ENCODE measurements at places on chromosomes 5 and 9.

GRCh38 chr9:127833555-127833954 lies 20.9 kb downstream of the ENG start:
- no peak for DNase-seq

- DNase-seq, result no peak
These were observed 29.9 kb downstream of the JADE2 start for GRCh38 chr5:134555223-134555889.

DNA sequence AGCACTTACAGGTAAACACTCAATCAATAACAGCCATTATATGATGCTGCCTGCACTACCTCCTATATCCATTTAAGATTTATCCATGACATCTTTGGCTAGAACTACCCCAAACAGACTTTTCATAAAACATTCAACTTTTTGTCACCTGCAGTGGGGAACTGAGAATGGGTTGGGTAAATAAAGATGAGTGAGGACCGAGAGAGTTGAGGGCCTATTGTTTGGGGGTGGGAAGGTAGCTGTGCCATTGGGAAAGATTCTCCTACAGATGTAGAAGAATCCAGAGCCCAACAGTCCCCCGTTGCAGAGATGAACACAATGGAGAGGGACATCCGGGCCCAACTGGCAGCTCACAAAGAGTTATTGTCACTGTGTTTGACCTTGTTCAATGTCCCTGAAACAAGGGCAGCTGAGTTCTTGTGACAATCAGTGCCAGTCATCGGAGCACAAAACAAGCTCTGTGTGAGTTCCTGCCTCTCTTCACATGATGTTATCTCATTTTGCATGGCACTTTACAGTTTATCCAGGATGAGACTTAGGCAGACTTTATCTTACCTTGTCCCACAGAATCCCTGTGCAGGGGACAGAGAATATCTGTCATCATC lies 11.5 kb upstream of the SLC31A2 start:
- no peak for DNase-seq

DNA sequence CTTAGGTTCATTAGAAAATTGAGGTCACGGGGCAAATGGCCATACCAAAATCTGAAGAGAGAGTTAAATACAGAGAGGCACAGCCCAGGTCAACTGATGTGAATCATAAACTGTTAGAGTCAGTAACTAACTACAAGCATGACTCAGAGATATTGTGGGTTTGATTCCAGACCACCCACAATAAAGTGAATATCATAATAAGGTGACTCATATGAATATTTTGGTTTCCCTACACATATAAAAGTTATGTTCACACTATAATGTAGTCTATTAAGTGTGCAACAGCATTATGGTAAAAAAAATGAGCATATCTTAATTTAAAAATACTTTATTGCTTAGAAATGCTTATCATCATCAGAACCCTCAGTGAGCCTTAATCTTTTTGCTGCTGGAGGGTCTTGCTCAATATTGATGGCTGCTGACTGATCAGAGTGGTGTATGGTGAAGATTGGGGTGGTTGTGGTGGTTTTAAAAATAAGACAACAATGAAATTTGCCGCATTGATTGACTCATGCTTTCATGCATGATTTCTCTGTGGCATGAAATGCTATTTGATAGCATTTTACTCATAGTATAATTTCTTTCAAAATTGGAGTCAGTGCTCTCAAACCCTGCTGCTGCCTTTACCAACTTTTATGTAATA lies 53.1 kb upstream of the EDIL3 start:
- no peak for DNase-seq

GRCh38 chr5:97074859-97075489 lies 67.4 kb downstream of the LIX1 start:
- DNase-seq, result no peak

DNA sequence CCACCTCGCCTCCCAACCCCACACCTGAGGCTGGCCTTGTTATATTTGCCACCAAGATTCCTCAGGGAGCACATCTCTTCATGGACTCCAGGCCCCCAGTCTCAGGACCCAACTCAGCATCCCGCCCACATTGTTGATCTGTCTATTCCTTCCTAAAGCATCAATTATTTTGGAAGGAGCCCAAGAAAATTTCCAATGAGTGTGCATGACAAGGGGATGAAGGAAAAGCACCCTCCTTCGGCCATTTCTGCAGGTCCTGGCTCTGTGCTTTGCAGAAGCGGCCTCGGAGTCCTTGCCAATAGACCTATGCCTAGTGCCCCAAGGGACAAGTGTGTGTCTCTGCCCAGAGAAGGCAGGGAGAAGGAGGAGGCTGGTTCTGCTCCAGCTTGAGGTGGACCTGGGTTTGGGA lies 273.2 kb downstream of the GADD45G start:
- DNase-seq, result no peak

GRCh38 chr9:78009186-78009585 lies 22.4 kb downstream of the GNAQ start:
- no peak for DNase-seq

GRCh38 chr5:134547999-134548658 lies 22.7 kb downstream of the JADE2 start:
- no peak for DNase-seq

- DNase-seq, result no peak
These were observed 828 bp downstream of the ATP6V0E1 start for GRCh38 chr5:172984244-172984953.

DNA sequence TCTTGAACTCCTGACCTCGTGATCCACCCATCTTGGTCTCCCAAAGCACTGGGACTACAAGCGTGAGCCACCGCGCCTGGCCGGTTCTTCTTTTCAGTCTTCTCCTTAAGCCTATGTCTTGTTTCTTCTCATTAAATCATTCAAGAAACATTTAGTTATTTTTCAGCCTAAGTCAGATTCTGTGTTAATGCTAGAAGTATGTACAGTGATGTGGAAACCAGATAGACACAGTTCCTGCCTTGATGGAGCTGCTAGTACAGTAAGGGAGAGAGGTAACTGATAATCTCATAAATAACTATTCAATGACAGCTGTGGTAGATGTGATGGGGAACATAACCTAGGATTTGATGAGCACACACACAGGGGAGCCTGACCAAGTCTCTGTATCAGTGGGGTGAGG lies 46.3 kb upstream of the NR3C1 start:
- no peak for DNase-seq

DNA sequence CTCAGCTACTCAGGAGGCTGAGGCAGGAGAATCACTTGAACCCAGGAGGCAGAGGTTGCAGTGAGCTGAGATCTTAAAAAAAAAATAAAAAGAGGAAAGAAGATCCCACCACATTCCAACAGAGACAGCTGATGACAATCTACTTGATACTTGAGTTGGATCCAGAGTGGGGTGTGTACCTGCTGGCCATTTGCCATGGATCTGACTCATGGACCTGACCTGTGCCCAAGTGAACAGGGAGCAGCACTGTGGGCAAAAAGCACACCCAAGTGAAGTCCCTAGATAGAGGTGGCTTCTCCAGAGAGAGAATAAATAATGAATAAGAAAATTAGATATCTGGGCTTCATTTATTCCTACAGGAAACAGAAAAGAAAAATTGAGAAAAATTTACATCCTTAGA lies 81.2 kb upstream of the MIER3 start:
- no peak for DNase-seq

GRCh38 chr9:134139081-134139480 lies 3.2 kb downstream of the WDR5 start:
- DNase-seq, result no peak

GRCh38 chr5:14741131-14741530 lies 76.6 kb downstream of the OTULIN start:
- no peak for DNase-seq

GRCh38 chr9:15746905-15747304 lies 194.1 kb downstream of the CCDC171 start:
- no peak for DNase-seq

GRCh38 chr5:98217138-98217537 lies 556.3 kb upstream of the RGMB start:
- no peak for DNase-seq

DNA sequence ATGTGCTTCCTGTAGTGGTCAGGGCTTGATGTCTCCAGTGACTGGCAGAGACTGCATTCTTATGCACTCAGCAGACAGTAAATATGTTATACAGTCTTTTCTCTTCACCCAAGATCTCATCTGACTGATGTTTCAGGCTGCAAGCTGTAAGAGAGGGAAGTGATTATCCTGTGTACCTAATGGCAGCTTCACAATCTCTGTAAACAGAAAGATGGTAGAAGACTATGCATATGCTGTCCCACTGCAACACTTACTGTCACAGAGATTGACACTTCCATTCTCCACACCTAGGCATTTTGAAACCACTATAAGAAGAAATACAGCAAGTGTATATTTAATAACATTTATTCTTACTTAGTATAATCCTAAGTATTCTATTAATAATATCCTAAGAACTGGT lies 97.6 kb upstream of the ANXA1 start:
- no peak for DNase-seq

DNA sequence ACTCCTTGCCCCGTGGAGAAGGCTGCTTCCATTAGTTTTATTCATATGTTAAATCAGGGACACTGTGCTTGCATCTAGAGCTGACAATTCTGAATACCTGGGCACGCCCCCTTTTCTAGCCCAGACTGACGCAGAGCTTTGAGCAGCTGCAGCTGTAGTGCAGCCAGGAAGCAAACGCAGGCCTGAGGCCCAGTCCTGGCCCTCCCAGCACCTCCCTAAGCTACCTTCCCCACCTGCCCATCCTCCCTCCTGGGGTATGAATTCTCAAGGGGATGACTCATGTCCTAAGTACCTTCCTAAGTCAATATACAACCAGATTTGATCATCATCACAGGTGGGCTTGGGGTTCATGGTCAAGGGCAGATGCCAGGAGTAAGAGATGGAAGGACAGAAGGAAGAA lies 3.5 kb downstream of the PHF19 start:
- no peak for DNase-seq

- DNase-seq, result no peak
These were observed 247.6 kb upstream of the PDE4D start for GRCh38 chr5:60141119-60141518.

DNA sequence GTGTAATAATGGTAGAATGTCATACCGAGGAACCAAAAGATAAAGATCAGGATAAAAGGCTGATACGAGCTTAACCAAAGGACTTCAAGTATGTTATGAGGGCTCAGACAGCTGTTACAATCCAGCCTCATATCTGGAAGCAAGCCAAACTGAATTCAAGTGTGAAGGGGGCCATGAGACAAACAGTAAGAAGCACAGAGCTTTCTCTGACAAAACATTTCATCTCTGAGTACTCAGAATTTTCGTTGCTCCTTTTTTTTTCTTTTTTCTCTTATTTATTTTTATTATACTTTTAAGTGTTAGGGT lies 52.9 kb upstream of the CD180 start:
- no peak for DNase-seq

GRCh38 chr5:132853790-132854189 lies 12.5 kb downstream of the GDF9 start:
- DNase-seq, result no peak

GRCh38 chr9:73916016-73916673 lies 581.0 kb upstream of the RORB start:
- DNase-seq, result no peak

DNA sequence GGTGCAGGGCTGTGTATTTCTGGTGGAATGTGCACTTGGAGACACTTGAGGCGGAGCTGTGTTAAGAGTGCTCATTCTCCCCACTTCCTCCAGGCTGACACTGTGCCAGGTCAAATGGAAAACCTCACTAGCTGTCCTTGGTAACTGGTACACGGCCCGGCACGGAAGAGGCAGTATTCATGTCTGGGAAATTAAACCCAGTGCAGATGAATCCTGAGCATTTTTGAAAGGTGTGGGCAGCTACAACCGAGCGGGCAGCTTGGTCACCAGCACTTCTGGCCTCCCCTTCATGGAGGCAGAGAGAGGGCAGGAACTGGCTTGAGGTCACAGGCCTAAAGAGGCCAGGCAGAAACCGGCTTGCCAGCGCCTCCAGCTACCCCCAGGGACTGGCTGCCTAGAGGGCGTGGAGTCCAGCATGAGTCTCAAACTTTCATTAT lies 1.6 kb downstream of the CLPTM1L start:
- DNase-seq, result no peak

Data from spinal cord (tissue), 10 donors.